SK-N-SH treated with all-trans-retinoic acid at 6 μM for 48 hours (cell line): ENCODE measurements at places on chromosomes 7 and 10.

- no peak for ATAC-seq
Observed at GRCh38 chr7:51451751-51452476, 135.3 kb upstream of the COBL start.

- ATAC-seq = peak; percentile 78
Observed at GRCh38 chr10:89392974-89393373, 551 bp downstream of the IFIT1 start.

DNA sequence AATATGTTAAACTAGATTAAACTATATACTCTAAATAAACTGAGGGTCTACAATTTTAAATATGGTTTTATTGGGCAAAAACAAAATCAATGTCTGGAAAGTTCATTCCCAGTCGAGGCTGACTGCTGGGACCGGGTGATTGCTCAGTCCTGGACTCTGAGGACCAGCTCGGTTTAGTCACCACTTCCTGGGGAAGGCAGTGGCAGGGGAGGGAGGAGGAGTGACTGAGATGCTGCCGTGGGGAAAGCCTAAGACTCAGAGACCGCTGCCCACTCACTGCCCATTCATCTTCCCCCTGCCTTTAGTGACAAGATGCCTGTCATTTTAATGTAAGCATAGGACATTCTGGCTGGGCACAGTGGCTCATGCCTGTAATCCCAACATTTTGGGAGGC is 29.0 kb downstream of the ATOH7 start:
- ATAC-seq = peak; percentile 69; the same call in 2 of the 3 replicates

GRCh38 chr10:486666-487322 is 202.7 kb downstream of the DIP2C start:
- ATAC-seq = no peak
